Posterior vena cava (tissue), 2 donors: ENCODE measurements at places on chromosomes 4 and X. TPM values are rescaled to one million over a fixed set of nuclear protein-coding genes. Genes with fewer than 3 reads are reported as not detected.

DNA sequence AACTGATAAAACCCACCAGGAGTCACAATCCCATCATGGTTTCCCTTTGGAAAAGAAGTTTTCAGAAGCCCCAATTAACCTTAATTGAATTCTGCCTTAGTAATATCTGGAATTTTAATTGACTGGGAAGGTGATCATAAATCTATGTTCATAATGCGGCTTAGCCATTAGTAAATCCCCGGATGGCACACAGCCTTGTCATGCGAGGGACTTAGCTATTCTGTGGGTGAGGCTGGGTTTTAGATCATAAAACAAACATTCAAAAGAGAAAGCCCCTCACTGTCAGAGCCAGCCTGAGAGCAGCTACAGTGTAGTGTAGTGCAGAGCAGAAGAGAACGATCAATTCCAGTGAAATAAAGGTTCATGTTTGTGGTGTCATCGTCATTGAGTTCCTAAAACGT, 124.0 kb upstream of the NOCT start:
- DNase-seq = no peak

GRCh38 chrX:44183329-44183728, 160.1 kb downstream of the EFHC2 start:
- DNase-seq = no peak

- no peak for DNase-seq
Measured at GRCh38 chrX:84046403-84046984, 141.5 kb downstream of the RPS6KA6 start.

DNA sequence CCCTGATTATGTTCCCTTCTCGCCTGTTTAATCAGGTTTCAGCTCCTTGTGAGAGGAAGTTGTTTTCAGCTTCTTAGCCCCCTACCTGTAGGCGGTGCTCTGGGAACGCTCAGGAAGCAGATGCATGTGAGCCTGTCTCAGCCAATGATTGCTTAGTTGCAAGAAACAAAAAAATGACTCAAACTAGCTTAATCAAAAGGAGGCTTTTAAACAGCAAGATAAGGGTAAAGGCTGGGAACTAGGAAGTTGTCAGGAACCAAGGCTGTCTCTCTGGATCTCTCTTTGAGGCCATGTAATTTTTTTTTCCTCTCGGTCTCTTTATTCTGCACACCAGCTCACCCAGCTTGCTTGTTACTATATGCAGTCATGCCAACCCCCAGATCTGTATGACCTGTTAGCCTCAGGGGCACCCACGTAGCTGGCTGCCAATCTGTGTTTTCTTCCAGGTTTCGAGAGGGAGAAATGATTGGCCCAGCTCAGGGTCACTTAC, 109.1 kb downstream of the PTTG2 start:
- DNase-seq = no peak

- peak; percentile 93 for DNase-seq
Measured at GRCh38 chrX:39813631-39814277, 284.0 kb downstream of the BCOR start.

DNA sequence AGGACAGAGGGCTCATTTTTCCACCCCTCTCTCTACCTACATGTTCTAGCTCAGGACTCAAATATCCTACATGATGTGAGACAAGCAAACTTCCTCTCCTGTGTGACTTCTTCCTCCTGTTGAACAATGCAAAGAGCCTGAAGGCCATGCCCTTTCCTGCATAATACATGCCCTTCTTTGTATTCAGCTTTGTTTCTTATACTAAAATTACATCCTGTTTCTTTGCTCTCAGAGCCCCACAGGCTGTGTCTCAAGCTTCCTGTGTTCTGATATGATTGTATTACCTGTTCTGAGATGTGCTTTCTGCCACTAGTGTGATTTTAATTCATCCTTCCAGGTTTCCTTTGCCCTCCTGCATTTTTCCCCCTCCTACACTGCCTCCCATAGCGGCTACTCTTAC, 166.4 kb upstream of the AFF2 start:
- no peak for DNase-seq

- no peak for DNase-seq
Measured at GRCh38 chr4:5568931-5569330, 139.4 kb downstream of the EVC2 start.

PABPC1L2A gene
- not detected for total RNA-seq

GRCh38 chrX:128975745-128976144, 547.5 kb downstream of the SMARCA1 start:
- no peak for DNase-seq

CTSO gene
- total RNA-seq = 23.8 TPM

CDX4 gene
- total RNA-seq = not detected

DNA sequence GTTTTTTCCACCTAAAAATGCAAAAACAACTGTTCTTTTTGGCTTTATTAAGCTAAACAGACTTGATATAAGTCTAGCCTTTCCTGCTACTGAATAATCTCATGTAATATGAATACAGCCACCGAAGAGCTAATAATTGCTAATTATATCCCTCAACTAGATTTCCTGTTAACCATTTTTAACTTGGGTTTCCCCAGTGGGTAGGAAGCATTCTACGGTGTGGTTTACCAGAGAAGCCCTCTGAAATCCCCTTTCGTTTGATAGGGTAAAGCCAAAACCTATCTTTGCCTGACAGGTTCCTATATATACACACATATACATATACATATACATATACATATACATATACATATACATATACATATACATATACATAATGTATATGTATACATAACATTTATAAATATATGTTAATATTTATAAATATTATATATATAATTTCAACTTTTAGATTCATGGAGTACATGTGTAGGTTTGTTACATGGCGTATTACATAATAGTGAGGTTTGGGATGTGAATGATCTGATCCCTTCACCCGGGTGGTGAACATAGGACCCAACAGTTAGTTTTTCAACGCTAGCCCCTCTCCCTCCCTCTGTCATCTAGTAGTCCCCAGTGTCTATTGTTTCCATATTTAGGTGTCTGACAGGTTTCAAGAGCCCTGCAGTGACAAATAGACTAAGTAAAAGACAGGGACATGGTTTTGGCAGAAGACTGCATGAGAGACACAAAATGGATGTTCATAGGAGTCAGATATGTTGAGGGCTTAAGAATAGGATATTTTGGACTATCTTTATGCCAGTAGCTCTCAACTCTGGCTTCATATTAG, 62.4 kb downstream of the ATXN3L start:
- no peak for DNase-seq

DNA sequence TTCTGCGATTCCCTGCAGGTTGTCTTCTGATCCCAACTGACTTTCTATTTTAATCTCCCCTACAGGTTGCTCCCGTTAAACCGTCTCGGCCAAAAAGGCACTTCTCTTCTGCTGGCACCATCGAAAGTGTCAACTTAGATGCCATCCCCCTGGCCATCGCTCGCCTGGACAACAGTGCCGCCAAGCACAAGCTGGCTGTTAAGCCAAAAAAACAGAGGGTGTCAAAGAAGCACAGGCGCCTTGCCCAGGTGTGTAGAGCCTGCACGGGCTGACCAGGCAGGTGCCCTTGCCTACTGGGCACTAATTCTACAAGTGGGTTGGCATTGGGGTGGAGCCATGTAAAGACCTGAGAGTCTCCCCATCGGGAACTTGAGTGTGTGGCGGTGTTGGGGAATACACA, 74.2 kb downstream of the AASDH start:
- DNase-seq = no peak

ADAM29 gene
- not detected for total RNA-seq

- DNase-seq = peak; percentile 81
Measured at GRCh38 chr4:84582988-84583875, at the start of gene CDS1. Gene CDS1, plus strand, starts transcription at chr4:84583127. Its CDS starts 275 bp downstream, at chr4:84583402.

GRCh38 chr4:26140150-26140898, 180.5 kb upstream of the RBPJ start:
- DNase-seq = no peak

DNA sequence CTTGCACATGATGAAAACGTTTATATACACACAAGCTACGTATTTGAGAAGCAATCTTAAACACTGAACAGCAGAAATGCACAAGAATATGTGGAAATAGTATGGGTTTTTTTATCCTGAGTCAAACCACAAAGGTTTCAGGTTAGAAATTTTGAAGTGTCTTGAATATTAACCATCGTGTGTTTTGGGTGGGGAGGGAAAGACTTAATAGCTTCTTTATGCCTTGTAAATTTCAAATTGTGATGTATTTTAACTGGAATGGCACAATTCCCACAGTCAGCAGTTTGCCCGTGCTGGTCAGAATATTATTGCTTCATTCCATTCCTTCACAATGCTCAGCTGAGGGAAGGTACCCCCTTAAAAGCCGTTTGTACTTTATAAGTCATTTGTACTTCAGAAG, 67.4 kb upstream of the WDR1 start:
- no peak for DNase-seq

GRCh38 chr4:152579916-152580315, 44.0 kb upstream of the FBXW7 start:
- DNase-seq = no peak

CDKN2AIP gene
- total RNA-seq = 10.8 TPM

GRCh38 chr4:165312506-165312905, 15.0 kb upstream of the MSMO1 start:
- no peak for DNase-seq

LRAT gene
- total RNA-seq = 0.10 TPM

GRCh38 chr4:1255151-1255550, 6.2 kb upstream of the CTBP1 start:
- no peak for DNase-seq

DNA sequence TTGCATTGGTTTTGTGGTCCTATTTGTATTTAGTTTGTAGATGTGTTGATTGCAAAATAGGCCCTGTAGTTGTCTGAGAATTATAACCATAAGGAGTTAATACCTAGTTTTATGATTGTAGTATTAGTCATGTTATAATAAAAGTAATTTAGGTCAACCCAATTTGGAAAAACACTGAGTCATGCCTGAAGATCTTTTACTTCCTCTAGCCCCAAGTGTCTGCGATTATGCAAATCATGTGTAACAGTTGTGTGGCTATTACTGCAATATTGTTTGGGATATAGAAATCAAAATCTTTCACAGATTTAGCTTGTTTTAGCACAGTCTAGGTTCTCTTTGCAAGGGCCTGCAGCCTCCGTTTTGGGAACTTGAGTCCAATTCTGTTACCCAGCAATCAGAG, 12.6 kb downstream of the SRD5A3 start:
- DNase-seq = no peak

CXorf49 gene
- total RNA-seq = not detected

DNA sequence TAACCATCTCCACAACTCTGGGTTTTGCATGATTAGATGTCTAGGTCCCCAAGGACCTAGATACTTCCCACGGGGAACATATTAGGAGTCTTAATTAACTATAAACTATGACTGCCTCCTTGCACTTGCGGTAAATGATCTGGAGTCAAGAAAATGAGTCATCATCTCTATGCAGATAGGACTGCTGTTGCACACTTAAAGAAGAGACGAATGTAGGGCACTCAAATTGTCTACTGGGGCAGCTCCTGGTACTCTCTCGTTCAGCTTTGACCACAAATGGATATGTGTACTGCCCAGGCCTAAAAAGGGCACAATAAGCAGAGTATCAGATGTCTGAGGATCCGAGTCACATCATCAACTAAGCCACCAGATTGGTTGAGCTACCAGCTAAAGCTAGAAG, 1783.4 kb upstream of the AGA start:
- no peak for DNase-seq

SPANXA1 gene
- total RNA-seq = not detected

DNA sequence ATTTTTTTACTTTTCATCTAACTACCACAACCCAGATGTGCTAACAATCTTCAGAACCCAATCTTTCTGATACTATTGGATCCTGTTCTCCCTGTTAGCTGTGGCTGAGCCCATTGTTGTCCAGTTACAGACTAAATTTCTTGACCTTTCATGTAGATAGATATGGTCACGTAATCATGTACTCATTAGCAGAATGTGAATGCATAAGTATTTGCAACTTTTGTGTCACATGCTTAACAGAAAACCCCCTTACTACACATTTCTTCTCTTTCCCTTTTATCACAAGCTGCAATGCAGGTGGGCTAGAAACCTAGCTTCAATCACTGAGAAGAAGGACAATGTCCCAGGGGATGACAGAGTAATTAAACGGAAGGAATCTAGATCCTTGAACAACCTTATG, 13.1 kb upstream of the FAM13A start:
- no peak for DNase-seq

KCTD8 gene
- 0.60 TPM for total RNA-seq
